ENCODE measurements at places on chromosomes 2 and 18.

DNA sequence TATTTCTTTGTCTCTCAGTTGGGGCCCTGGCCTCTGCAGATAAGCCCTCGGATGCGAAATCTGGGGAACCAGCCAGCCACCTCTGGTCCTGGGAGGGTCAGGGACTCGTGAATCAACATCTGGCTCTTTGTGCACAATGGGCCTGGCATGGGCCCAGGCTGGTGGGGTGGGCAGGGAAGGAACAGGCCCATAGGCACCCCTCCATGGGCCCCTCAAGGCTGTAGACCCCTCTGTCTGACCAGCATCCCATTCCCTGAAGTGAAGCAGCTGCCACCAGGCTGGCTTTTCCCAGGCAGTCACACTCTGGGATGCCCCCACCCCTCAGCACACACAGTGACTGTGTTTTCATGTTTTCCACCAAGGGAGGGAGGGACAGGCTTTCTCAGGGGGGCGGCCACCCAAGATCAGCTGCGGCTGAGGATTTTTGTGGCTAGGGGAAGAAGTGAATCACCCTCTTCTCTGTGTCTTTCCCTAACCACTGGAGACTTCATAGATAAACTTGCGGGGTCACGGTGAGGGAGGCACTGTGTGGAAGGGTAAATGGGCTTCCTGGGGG is 166.0 kb downstream of the AGAP1 start:
- no peak for DNase-seq

GRCh38 chr2:159546039-159546438 is 70.3 kb downstream of the BAZ2B start:
- DNase-seq = no peak

- no peak for DNase-seq
These were observed 124.8 kb downstream of the KLHL29 start for GRCh38 chr2:23509596-23510292.

DNA sequence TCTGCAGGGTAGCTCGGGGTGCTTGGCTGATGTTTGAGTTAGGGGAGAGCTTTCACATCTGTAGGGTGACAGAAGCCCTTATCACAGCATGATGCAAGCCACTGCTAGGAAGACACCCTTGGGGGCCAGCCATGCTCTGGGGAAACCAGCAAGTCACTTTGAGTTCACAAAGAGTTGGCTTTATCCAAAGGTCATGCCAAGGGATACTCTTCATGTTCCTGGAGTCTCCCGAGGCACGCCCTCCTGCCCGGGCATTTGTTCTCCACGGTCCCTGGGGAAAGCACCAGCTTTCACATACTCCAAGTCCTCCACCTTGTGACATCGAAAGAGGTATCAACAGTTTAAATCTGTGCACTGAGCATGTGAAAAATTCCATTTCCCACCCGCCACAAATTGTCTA is 227.7 kb downstream of the VAPA start:
- no peak for DNase-seq

DNA sequence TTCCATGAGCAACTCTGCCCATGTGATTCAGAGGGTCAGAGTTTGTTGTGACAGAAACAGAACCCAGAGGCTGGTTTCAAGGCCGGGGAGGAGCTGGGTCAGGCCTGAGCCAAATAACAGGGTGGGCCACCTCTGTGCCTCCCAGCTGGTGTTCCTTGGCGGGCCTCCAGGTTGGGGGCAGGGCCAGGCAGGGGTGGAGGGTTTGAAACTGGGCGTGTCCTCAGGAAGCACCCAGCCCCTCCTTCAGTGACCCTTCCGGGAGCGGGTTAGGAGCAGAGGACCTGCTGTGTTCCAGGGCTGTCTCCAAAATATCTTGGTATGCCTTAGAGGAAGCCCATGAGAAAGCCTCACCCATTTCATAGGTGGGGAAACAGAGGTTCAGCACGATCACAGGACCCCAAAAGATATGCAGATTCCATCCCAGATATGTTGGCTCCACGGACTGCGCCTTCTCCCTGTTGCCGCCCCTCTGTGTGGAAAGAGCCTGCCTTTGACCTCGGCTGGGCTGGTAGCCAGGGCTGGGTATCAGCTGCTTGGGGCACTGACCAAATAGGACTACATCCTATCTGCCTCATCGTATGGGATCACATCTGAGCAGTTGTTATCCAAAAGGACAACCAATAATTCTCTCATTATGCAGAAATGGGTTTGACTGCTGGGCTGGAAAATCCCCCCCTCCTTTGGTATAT is 74.8 kb upstream of the GLI2 start:
- DNase-seq = no peak

GRCh38 chr2:116979916-116980764 is 834.4 kb upstream of the DDX18 start:
- no peak for DNase-seq

- DNase-seq = no peak
These were observed 248.9 kb downstream of the OSR1 start for GRCh38 chr2:19109518-19109917.
